ENCODE measurements at places on chromosomes 4 and X. TPM values are rescaled to one million over a fixed set of nuclear protein-coding genes. Genes with fewer than 3 reads are reported as not detected.

Gene POU3F4
- not detected for total RNA-seq

Gene DRD5
- total RNA-seq = not detected

Gene ZNF630
- total RNA-seq = 2.1 TPM

Gene TMEM156
- 30.2 TPM for total RNA-seq

Gene NLGN3
- 2.9 TPM for total RNA-seq

Gene ZCCHC18
- total RNA-seq = 4.0 TPM

Gene LIMCH1
- total RNA-seq = not detected

Gene ARMCX4
- 9.9 TPM for total RNA-seq

Gene CSAG3
- total RNA-seq = not detected

Gene UGT2A3
- total RNA-seq = not detected

Gene WDR17
- 0.65 TPM for total RNA-seq

Gene CYP2U1
- 0.96 TPM for total RNA-seq

Gene TMEM31
- not detected for total RNA-seq

Gene MAGEA8
- total RNA-seq = not detected

Gene CLOCK
- 11.6 TPM for total RNA-seq

Gene RAB41
- total RNA-seq = not detected

Gene MTNR1A
- not detected for total RNA-seq

Gene GAGE1
- total RNA-seq = not detected

Gene GSPT2
- 5.4 TPM for total RNA-seq

Gene CXCR3
- total RNA-seq = 5.8 TPM

Gene OTC
- not detected for total RNA-seq

Gene CLDN24
- total RNA-seq = not detected

Gene UTP3
- 16.8 TPM for total RNA-seq

Gene GPM6B
- total RNA-seq = not detected

Gene IL1RAPL1
- total RNA-seq = not detected

Gene CT45A1
- total RNA-seq = not detected

Gene PRKG2
- 0.55 TPM for total RNA-seq

Gene CTAG1B
- not detected for total RNA-seq

Gene GJB1
- not detected for total RNA-seq

Gene TMEM154
- total RNA-seq = 25.2 TPM

Gene CXCL3
- total RNA-seq = 1.3 TPM

Gene MAOB
- total RNA-seq = 0.10 TPM

Gene TTC29
- total RNA-seq = not detected

Gene XPNPEP2
- total RNA-seq = 0.83 TPM

Gene PAK3
- total RNA-seq = 2.7 TPM

Gene GPR173
- not detected for total RNA-seq

Measured in T-helper 17 cell (primary cell).